ENCODE measurements at places on chromosomes 1 and 21. TPM values are rescaled to one million over a fixed set of nuclear protein-coding genes. Genes with fewer than 3 reads are reported as not detected.

GRCh38 chr1:246748006-246748405 lies 23.8 kb downstream of the SCCPDH start:
- DNase-seq, result no peak

DNA sequence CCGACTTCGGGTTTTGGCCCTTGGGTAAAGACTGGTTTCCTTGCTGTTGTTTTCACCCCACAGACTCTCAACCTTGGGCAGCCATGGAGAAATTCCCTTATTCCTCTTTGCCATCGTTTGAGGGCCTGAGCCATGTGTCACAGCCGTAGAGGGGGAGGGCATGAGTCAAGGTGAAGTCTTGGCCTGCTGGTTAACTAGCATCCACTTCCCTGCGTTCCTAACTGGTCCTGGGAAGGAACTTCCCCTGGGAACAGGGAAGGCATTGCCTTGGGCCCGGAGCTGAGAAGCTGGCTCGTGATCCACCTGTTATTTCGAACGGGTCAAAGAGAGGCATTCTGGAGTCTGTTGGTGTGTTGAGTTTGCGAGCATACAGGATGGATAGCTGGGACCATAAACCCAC lies 464.9 kb downstream of the CAMTA1 start:
- DNase-seq, result no peak

Gene RIPPLY3
- total RNA-seq, result not detected

Gene SAMD13
- total RNA-seq, result 3.2 TPM

Gene FLG2
- not detected for total RNA-seq

DNA sequence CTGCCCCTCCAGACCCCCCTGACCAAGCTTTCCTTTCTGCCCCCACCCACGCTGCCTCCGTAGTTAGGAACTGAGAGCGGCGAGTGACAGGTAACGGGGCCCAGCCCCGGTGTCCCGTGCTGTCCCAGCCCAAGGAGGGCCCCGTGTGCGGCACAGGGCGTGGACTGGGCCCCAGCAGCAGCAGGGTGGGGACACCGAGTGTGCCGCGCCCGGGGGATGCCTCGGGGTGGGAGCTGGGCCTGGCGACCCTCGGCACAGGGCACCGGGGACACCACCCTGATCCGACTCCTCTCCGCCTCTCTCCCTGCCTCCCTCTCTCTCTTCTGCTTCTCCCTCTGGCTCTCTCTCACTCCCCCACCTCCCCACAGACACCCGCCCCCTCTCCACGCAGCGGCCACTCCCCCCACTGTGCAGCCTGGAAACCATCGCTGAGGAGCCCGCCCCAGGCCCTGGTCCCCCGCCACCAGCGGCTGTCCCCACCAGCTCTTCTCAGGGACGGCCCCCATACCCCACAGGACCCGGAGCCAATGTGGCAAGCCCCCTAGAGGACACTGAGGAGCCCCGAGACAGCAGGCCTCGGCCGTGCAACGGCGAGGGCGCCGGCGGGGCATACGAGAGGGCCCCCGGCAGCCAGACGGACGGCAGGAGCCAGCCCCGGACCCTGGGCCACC lies 22.7 kb downstream of the PANK4 start:
- no peak for DNase-seq

GRCh38 chr1:8722366-8722765 lies 95.1 kb downstream of the RERE start:
- no peak for DNase-seq

GRCh38 chr1:108182959-108183700 lies 17.0 kb downstream of the SLC25A24 start:
- no peak for DNase-seq

- DNase-seq, result no peak
Measured at GRCh38 chr21:44593598-44594405, 1.5 kb upstream of the KRTAP10-6 start.

GRCh38 chr1:60937720-60938119 lies 144.6 kb upstream of the NFIA start:
- no peak for DNase-seq

Gene GIPC2
- 1.3 TPM for total RNA-seq

DNA sequence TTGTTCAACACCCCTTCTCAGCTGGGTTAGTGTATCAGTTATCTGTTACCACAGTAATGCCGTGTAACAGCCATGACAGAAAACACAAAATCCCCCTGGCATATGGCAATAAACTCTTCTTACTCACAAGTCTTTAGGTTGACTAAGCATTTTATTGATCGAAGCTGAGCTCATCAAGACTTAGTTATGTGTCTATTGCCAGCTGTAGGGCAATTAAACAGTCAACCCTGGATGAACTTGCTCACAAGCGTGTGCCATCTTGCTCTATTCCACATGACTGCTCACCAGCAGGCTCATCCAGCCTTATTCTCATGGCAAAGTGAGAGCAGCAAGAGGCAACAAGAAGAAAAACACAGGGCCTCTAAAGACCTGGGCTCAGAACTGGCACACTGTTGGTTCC lies 333.8 kb upstream of the PTBP2 start:
- no peak for DNase-seq

- DNase-seq, result no peak
Measured at GRCh38 chr1:202935844-202936243, 8.8 kb upstream of the KLHL12 start.

Gene ADGRB2
- total RNA-seq, result 0.61 TPM

DNA sequence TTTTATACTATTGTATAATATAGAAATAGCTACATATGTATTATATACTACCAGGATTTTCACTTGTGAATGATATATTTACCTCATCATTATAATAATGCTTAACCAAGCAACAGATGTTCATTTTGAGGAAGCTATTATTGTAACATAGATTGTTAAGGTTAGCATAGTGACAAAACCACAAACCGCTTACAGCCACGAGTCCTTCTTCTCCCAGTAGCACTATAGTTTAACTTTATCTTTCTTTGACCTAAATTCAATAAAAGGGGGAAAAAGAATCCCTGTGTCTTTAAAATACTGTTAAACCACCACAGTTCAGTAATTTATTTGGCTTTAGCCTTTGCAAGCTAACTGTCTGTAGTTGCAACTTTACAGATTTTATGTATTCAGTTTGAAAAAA lies 1039.4 kb upstream of the B3GALT2 start:
- no peak for DNase-seq

DNA sequence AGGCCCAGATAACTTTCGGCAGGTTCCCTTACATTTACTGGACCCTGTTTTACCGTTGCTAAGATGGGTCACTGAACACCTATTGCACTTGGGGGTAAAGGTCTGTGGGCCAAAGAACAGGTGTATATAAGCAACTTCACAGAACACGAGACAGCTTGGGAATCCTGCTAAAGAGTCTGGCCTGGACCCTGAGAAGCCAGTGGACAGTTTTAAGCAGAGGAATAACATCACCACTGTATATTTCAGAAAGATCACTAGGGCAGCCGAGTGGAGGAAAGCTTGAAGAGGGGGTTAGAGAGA lies 54.4 kb downstream of the LAMC2 start:
- DNase-seq, result no peak

GRCh38 chr1:175656416-175656815 lies 87.0 kb downstream of the TNR start:
- DNase-seq, result no peak

DNA sequence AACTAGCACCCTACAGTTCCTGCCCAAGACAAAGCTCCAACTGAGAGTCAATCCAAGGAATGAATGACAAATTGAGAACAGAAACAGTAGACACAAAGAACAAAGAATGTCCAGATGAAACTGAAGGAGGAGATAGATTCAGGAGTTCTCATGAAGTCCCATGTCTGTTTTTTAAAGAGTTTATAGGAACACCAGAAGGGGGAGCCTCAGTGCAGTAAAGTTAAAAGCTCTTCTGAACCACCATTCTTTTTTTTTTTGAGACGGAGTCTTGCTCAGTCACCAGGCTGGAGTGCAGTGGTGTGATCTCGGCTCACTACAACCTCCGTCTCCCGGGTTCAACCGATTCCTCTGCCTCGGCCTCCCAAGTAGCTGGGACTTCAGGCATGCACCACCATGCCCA lies 323.6 kb downstream of the MRPL39 start:
- DNase-seq, result no peak

Gene TRIM58
- 0.77 TPM for total RNA-seq

GRCh38 chr1:96722161-96722922 lies 758 bp downstream of the PTBP2 start:
- peak; percentile 72 for DNase-seq

Gene ZNF695
- total RNA-seq, result not detected

DNA sequence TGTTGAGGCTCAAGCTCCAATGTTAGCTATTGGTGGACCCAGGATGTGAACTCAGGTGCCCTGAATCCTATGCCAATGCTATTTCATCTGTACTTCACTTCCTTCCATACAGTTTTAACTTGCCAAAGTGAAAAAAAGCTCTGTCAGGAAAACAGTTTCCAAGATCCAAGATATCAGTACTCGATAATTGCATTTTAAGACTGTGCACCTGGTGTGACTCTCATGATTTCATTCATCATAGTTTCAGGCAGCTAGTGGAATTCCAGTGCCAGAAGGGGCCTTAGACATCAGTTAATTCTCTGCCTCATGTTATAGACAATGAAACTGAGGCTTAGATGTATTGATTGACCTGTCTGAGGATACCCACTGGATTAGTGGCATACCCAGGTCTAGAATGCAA lies 26.5 kb upstream of the LEPR start:
- no peak for DNase-seq

Gene PPP1R8
- 20.6 TPM for total RNA-seq

Gene OPRD1
- 0.02 TPM for total RNA-seq

- DNase-seq, result no peak
Measured at GRCh38 chr21:40568807-40569206, 278.2 kb downstream of the DSCAM start.

DNA sequence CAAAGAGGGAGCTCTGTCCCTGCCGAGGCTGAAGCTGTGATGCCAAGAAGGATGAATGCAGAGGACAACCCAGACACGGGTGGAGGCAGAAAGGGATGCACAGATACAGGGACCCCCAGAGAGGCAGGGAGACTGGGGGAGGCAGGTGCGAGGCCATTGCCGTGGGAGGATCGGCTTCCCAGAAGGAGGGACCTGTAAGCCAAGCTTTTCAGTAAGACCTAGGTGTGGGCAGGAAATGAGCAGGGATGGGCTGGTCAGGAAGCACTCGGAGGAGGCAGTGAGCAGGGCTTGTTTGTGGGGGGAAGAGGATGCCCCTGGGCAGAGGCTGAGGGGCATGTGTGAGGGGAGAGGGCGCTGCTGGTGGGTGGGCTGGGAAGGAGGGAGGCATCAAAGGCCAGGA lies 67.7 kb upstream of the WNT4 start:
- peak; percentile 24 for DNase-seq

DNA sequence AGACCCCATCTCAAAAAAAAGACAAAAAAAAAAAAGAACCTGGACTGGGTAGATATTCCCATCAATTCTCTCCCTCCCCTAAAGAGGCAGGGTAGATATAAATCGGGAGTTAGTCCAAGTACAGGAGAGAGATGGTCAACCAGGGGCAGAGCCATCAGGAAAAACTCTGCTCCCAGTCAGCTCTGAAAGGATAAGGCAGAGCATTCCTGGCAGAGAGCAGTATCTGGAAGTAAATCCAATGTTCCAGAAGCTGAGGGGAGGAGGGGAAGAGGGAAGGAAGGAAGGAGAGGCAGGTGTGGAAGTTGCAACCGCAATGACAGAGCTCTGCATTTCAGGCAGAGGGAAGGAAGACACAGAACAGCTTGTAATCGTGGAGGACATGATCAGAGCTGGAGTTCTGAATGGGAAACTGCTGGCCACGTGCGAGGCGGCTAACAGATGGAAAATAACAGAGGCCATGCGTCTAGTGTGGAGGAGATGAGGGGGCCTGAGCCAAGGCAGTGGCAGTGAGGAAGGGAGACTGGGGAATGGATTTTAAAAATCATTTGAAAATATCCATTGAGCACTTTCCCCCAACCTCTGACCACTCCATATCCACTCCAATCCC lies 15.3 kb upstream of the VWA5B1 start:
- DNase-seq, result no peak

Gene LORICRIN
- not detected for total RNA-seq

DNA sequence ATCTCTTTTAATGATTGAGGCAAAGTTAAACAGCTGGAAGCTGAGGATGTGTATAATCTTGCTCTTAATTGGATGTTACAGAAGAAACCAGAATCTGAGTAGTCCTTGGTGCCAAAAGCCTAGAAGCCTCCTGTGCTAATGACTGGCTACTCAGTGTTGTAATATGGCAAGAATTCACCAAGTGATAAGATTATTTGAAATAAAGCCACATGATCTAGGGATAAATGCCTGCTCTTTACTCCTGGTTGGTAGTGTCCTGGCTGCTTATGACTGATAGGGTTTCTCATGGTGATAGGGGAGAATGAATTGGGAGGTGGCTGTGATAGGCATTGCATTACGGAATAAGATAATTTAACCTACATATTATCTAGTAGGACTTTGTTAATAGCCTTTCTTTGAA lies 13.6 kb upstream of the MAB21L3 start:
- DNase-seq, result no peak

GRCh38 chr1:53176452-53177208 lies 20.0 kb upstream of the CPT2 start:
- no peak for DNase-seq

Gene DNALI1
- 1.2 TPM for total RNA-seq

GRCh38 chr1:26529655-26530409 lies at the start of gene RPS6KA1:
RPS6KA1 (plus strand) TSS chr1:26529761; CDS start chr1:26529921, 160 bp downstream.
- peak; percentile 47 for DNase-seq

GRCh38 chr1:182281541-182281940 lies 110.0 kb downstream of the GLUL start:
- no peak for DNase-seq

GRCh38 chr21:35227786-35228185 lies 178.7 kb upstream of the RUNX1 start:
- DNase-seq, result peak; percentile 58

GRCh38 chr1:150056407-150056806 lies 11.2 kb upstream of the VPS45 start:
- DNase-seq, result no peak

GRCh38 chr1:33219886-33220661 lies 36.2 kb upstream of the ZNF362 start:
- DNase-seq, result no peak

- DNase-seq, result no peak
Measured at GRCh38 chr1:165610866-165611265, 20.2 kb upstream of the MGST3 start.

Gene RGS18
- 1.2 TPM for total RNA-seq

Gene BSDC1
- total RNA-seq, result 32.2 TPM

DNA sequence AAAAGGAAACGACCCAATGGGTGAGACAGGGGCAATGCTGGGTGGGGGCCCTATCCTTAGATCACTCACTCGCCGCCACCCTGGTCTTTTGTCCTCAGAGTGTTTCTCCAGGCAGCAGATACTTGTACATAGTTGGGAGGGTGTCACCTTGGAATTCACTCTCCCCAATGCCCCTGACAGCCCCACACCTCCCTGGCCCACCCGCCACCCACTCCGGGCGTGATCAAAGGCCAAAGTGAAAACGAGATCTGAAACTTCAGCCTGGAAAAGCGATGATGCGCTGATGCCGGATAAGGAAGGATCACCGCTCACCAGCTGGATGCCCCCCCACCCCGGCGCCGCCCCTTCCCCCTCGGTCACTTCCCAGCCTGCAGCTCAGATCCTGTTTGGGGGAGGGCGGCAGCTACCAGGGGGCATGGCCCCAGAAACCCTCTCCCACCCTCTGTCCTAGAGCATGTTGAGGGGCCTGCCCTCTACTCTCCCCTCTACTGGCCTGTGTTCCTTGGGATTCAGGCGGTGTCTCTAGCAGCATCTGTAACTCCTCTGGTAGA lies 33.6 kb upstream of the CASZ1 start:
- no peak for DNase-seq

Gene SH2D5
- 0.27 TPM for total RNA-seq

- DNase-seq, result peak; percentile 81
Measured at GRCh38 chr1:234093741-234094140, 189.3 kb downstream of the SLC35F3 start.

Gene KRTAP12-3
- total RNA-seq, result not detected

- no peak for DNase-seq
Measured at GRCh38 chr1:37146071-37146470, 111.8 kb upstream of the GRIK3 start.

Data from psoas muscle (tissue), 8 donors.